ENCODE measurements at places on chromosomes 1 and 21. TPM values are rescaled to one million over a fixed set of nuclear protein-coding genes. Genes with fewer than 3 reads are reported as not detected.

DNA sequence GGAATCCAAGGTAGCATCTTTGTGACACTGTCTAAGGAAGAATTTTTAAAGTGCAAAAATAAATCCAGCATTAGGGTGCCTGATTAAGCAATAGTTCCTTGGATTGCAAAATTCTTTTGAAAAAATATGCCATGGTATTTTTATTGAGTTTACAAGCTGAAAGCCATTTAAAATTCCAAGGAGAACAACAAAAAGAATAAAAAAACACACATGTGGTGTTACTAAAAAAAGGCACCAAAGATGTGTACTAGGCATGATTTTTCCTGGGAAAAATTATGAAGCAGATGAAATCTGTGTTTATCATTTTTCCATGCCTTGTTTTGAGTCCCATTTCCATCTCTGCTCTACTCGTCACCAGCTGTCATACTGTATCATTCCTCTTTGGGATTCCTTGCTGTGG, 157.0 kb upstream of the ZNHIT6 start:
- no peak for DNase-seq

DNA sequence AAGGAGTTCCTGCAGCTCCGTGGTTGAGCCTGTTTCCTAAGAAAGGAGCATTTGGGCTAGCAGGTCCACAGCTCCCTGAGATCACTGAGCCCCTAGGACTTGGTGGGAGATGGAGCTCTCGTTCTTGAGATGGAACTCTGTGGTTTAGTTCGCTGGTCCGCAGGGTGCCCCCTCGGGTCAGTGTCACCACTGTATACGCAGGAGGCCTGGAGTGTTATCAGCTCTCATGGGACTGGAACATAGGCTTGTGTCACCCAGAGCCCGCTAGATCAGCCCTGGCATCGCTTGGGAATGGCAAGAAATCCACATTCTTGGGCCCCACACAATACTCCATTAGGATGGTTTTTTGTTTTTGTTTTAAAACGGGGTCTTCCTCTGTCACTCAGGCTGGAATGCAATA, 3.6 kb downstream of the SNAP47 start:
- no peak for DNase-seq

Gene HPCAL4
- 0.74 TPM for polyA plus RNA-seq

Gene A3GALT2
- polyA plus RNA-seq, result not detected

DNA sequence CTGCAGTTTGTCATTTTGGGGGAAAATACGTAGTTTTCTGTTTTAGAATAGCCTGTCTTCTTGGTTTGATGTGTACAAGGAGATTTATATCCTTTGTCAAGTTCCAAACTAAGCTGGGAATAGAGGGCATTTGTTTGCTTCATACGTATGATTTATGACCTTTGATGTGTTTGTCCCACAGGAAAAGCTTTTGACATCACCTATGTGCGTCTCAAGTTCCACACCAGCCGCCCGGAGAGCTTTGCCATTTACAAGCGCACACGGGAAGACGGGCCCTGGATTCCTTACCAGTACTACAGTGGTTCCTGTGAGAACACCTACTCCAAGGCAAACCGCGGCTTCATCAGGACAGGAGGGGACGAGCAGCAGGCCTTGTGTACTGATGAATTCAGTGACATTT, 79.9 kb downstream of the LAMC1 start:
- no peak for DNase-seq

GRCh38 chr1:112537456-112537855, 28.7 kb downstream of the WNT2B start:
- no peak for DNase-seq

Gene PTGS2
- 0.28 TPM for polyA plus RNA-seq

GRCh38 chr1:181205901-181206300, 117.4 kb downstream of the IER5 start:
- DNase-seq, result no peak

DNA sequence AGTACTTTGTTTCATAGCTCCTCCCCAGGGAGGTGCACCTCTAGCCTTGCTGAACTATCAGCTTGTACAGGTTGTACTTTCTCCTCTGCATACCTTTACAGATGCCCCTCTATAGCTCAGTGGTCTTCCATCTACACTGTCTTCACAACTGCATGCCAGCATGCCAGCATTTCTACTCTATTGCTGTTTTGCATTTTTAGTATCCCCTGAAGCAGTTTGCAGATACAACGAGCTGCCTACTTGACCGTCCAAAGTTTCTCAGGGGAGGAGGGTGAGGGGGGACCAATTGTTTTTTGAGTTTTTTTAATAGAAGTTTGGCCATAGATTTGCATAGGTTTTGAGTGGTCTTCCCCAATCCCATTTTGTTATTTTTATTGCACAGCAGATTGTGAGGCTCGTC, 27.6 kb upstream of the CTH start:
- DNase-seq, result no peak

DNA sequence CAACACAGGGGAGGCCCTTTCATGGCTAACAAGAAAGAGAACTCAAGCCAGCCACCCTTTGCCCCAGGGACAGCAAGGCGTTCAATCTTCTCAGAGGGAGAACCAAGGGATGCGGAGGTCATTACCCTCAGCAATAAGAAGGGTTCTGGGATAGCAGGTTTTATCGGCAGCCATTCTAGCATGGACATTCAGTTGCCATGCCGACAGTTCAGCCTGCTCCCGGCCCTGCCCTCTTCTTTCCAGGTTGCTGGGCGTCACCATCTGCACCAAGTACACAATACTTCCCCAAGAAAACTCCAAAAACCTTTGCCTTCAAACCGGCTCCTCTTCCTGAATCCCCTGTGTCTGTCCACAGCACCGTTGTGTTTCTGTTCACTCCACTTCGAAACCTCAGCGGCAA, 47.1 kb downstream of the SYT2 start:
- DNase-seq, result no peak

DNA sequence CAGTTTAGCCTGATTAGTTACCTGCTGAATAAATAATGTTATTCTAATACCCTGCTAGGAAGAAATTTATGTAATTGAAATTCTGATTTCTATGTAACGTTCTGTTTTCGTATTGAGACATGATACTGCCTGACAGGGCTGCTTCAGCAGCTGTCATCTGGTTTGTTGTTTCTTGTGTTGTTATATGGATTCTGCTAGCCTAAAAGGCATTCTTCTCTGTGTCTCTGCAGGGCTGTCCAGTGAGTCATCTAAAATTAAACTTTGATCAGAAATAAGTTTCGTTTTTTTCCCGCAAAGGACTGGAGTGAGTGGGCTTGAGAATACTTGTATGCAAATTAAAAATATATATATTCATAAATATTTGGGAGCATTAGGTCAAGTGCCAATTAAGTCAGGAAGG, 93.0 kb downstream of the DYRK1A start:
- no peak for DNase-seq

Gene RPE65
- not detected for polyA plus RNA-seq

- DNase-seq, result no peak
Observed at GRCh38 chr1:56901716-56902115, 47.1 kb downstream of the C8A start.

GRCh38 chr1:187551061-187551460, 722.3 kb downstream of the PLA2G4A start:
- no peak for DNase-seq

GRCh38 chr21:29914326-29914725, 25.5 kb downstream of the GRIK1 start:
- no peak for DNase-seq

Gene RWDD3
- polyA plus RNA-seq, result 5.0 TPM

Gene KRTAP11-1
- not detected for polyA plus RNA-seq

Gene DCST1
- polyA plus RNA-seq, result 0.03 TPM

GRCh38 chr1:214314178-214314843, 33.4 kb downstream of the SMYD2 start:
- DNase-seq, result no peak

- DNase-seq, result peak; percentile 62
Observed at GRCh38 chr1:214446772-214447556, 104.4 kb downstream of the PTPN14 start.

Gene ITPKB
- 2.0 TPM for polyA plus RNA-seq

- peak; percentile 41 for DNase-seq
Observed at GRCh38 chr1:206035027-206035426, 11.3 kb upstream of the CTSE start.

DNA sequence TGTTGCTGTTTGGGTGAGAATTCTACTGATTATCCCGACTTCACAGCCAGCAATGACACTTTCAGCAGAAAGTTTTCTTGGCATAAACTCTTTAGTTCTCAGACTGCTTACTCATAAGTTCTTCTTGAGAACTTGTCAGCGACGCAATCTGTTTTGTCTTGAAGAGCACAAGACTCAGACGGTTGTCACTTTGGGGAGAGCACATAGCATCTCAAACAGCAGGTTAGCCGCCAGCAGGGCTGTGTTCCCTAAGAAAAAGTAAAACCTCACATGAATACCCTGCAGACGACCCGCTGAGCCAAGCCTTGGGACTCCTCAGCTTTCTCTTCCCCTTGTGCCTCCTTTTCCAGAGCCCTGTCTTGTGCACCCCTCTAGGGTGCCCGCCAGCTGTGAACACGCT, 11.4 kb downstream of the AGMAT start:
- DNase-seq, result no peak

Gene NUP210L
- not detected for polyA plus RNA-seq

Gene LZIC
- polyA plus RNA-seq, result 2.2 TPM

DNA sequence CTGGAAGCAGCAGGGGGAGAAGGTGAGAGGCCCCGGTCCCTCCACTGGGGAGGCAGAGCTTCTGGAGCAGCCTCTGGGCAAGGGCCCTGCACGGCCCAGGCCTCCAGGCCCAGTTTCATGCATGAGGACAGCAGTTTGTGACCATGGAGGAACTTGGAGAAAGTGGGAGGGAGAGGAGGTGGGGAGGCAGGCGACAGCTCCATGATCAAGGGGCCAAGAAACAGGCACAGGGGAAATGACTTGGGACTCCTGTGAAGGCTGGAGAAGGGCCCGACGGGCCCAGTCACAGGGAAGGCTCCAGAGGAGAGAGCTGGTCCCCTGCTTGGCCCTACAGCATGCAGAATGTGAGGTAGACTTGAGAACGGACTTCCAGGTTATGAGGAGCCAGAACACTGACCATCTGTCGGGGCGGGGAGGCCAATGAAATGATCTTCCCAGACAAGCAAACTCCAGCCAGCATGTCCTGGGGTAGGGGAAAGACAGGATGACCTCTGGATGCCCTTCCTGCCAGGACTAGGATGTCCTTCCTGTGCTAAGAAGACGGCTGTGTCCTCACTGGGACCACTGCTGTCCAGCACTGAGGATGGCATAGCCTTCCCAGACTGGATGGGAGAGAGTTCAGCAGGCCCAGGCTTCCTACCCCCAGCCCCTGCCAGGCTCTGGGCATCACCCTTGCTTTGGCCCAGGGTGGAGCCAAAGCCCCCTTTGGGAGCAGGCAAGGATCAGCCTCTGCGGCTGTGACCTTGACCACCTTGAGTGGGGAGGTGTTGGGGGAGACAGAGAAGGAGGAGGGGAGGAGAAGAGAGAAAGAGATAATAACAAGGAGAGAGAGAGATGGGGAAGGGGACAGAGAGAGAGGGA, 548.2 kb downstream of the PTPRU start:
- no peak for DNase-seq

Gene NECTIN4
- polyA plus RNA-seq, result 0.71 TPM

DNA sequence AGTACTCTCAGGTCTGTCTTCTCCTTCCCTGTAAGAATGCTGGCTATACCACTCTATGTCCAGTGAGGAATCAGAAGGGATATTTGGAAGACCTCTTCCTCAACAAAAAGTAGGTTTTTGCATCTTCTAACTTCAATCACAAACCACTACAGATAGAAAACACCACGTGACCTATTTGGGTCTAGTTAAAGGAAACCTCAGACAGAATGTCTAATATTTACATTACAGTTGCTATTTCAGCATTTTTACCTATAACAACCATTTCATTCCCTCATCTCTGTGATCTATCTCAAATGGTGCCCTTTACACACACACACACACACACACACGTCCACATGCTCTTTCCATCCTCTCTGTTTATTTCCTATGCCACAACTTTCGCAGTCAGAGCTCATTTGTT, 7.9 kb upstream of the ADORA3 start:
- DNase-seq, result no peak

- no peak for DNase-seq
Observed at GRCh38 chr1:229013981-229014380, 256.9 kb upstream of the RAB4A start.

DNA sequence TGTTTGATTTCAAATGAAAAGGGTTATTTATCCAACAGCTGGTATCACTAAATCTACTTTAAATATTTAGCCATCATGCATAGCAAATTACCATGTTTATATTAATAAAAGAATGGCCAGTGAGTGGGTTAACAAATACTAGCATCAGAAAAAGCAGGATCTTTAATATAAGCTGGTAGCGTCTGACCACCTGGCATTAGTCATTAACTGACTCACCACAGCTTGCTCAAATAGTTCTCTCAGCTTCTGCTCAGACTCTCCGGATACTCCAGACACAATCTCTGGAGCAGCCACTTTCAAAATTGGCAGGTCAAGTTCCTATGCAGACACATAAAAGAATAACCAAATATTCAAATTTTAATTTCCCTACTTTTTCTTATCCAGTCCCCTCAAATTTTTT, 29.6 kb downstream of the NVL start:
- no peak for DNase-seq

DNA sequence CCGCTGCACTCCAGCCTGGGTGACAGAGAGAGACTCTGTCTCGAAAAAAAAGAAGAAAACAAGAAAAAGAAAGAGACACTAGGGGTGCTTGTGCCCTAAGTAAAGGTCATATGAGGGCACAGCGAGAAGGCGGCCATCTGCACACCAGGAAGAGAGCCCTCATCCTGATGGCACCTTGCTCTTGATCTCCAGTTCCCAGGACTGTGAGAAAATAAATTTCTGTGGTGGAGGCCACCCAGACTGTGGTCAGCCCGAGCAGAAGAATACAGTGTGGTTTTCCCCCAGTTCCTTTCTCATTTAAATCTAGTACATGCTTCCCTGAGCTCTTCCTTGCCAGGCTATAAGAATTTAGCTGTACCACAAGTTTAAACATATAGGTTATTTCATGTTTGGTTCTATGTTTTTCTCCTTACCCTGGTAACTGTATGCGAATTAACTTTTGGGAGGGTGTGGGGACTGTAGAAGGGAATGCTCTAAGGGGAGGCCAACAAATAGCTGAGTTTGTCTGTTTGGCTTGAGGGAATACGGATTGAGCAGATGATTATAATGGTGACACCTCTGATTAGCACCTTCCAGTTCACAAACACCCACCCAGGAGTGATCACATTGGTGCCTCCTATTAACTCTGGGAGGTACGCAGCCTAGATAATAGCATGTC, 119.6 kb upstream of the ERRFI1 start:
- no peak for DNase-seq

Gene FMO4
- polyA plus RNA-seq, result 1.5 TPM

DNA sequence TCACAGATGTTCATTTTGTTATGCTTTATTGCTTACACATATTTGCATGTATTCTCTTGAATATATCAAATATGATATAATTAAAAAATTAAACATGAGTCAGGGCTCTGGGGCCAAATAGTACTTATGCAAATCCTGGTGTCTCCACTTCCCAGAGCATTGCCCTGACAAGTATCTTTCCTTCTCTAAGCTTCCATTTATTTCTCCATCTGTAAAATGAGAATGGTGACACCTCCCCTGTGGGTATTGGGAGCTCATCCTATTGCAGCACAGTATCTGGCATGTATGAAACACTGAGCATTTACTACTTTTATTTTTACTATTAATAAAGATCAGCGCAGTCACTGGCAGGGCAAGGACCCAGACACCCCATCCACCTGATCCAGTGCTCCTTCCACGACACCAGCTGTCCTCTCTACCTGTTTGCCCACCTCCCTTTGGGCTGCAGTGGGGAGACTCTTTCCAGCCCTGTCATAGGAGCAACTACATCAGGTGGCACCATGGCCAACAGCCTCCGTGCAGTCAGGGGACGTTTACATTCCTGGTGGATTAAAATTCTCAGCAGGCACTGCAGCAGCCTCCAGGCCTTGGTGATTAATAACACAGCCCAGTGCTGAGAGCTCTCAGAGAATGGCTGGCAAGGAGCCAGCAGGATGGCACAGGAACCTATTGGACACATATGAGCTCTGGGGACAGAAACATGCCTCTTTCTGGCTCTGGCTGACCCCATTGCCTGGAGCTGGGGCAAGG, 113.0 kb downstream of the DMRTB1 start:
- DNase-seq, result no peak

Data from H1 (cell line).